ENCODE measurements at places on chromosomes 6 and 20.

- no peak for DNase-seq
Measured at GRCh38 chr6:12522347-12522746, 194.2 kb upstream of the PHACTR1 start.

DNA sequence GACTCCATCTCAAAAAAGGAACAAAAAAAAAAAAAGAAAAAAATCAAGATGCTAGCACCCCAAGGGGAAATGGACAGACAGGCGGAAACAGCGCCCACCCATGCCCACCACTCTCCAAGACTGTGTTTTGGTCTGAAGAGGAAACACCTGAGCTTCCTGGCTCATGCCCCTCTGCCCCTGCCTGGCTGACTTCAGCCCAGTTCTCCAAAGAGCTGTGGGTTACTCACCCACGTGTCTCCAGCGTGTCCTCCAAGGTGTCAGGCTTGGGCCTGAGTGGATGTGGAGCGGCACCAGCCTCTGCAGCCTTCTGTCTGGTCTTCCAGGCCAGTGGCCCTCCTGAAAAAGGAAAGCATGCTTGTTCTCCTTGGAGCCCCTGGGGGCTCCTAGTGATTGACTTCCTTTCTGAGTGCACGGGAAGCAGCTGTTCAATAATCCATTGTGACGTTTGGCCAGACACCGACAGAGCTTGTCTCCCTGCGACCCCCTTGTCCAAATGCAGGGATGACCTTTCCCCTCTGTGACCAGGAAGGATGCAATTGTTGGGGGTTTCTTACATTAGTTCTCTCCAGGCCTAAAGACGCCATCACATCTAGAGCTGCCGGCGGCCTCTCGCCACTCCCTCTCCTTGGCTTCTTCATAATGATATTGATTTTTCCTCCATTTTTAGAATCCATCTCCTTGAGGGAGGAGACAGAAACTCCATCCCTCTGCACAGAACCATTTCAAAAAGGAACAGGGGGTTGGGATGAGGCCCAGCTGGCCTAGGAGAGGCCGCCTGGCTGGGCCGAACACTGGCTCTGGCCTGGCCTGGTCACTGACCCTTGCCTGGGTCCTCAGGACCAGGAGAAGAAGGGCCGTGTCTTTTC is 58.4 kb downstream of the ADNP start:
- no peak for DNase-seq

- DNase-seq: no peak
Measured at GRCh38 chr6:148997865-148998264, 251.0 kb downstream of the UST start.

- no peak for DNase-seq
Measured at GRCh38 chr6:146628350-146628749, 29.6 kb downstream of the ADGB start.

DNA sequence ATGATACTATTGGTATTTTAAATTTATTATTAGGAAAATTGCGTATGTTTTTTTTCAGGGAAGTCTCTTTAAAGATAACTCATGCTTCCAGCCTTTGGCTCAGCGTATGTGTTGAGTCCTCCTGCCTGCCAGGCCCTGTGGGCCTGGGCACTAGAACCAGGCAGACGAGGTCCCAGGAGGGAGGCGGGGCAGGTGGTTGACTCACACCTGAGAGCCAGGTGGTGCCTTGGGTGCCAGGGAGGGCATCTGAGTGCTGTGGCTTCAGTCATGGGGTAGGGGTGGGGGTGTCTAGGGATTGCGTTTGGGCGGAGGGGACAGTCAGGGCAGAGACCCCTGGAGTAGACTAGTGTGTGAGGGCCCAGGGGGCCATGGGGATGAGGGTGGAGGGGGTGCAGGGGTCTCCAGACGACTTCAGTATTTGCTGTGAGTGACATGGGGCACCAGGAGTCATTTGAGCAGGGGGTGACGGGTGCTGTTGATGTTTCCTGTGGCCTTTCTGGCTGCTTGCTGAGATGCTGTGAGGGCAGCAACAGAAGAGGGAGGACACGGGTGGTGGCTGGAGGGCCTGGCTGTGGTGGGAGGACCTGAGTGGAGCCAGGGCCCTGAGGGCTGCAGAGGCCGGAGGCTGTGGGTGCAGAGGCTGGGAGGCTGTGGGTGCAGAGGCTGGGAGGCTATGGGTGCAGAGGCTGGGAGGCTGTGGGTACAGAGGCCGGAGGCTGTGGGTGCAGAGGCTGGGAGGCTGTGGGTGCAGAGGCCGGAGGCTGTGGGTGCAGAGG is 14.8 kb upstream of the ADRM1 start:
- DNase-seq: no peak

Measured in GDM1 (cell line).